SK-MEL-5 (cell line): ENCODE measurements at places on chromosomes 7 and 10.

DNA sequence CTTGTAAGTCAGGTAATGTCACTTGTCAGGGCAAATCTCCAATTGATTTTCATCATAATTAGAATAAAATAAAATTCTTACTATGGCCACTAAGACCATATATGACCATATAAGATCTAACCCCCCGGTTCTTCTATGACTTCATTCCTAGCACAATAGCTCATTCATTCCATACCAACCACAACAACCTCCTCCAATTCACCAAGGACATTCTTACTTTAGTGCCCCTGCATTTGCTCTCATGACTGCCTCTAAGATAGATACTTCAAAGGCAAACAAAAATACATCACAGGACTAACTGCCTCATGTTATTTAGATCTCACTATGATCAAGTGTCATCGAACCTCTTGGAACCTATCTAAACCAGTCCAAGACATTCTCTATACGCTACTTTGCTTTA lies 90.8 kb downstream of the SNX13 start:
- peak; percentile 74 for DNase-seq

DNA sequence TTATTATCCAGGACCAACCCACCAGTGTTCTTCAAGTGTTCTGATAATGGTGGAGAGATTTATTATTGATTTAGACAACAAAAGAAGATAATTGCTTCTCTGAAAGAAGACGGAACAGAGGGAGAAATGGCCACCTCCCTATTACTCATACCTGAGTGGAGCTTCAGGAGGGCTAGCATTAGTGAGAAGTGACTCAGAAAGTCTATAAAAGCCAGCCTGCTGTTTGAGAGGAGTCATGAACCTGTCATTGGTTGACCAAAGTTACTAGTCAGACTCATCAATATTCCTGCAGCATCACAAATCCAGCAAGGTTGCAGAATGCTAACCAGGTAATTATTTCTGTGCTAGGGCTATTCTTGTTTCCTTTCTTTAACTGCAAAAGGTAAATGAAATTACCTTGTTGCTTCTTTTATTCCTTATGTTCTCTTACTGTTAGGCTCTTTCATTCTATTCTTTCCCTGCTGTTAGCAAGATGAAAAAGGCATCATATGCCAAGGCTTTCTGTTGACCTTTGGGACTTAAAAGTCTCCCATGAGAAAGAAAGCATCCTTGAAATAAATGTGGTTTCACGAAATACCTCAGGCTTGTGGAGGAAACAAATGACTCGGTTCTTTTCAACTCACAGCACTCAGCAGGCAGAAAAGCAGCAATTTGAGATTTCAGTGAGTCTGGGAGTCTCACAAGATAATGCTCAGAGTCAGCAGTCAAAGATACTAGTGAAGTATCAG lies 256.4 kb upstream of the PHYHIPL start:
- peak; percentile 86 for DNase-seq

DNA sequence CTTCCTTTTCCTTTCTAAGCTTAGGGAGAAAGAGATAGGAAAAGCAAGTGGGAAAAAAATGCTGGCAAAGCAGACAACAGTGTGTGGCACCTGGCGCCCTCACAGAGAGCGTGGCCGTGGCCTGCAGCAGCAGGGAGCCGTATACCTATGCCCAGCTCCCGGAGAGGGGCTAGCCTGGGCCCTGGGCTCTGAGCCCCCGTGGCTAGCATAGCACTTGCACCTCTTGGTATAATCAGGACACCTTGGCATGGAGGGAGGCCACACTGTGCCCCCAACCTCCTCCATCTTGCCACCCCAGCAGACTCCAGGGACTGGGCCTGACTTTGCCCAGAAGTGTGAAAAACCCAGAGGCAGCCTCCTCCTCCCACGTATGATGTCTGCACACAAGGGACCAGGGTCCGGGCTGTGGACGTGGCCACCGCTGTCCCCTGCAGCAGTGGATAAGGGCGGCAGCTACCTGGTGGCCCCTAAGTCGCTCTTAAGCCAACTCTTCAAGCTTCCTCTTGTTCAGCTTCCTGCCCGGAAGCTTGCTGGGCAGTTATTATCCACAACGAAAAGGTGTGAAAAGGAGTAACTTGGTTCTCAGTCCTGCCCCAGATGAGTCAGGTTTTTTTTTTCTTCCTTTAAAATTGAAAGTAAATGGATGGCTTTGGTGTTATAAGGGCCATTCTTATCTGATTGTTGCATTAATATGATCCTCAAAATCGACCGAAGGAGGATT lies 249.1 kb upstream of the PITRM1 start:
- no peak for DNase-seq

DNA sequence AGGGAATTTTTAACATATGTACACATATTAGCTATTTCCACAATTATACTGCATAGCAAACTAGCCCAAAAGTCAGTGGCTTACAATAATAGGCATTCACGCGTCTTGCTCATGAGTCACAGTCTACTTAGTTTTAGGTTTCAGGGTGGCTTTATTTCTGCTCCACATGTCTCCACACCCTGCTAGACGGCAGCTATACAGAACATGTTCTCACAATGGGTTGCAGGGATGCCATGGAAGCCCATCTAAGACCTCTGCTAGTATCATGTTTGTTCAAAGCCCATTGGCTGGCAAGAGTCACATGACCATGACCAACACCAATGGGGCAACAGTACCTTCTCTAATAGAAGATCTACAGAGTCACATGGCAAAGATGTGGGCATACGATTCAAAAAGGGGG lies 96.3 kb upstream of the NEBL start:
- DNase-seq: no peak

- DNase-seq: no peak
These were observed 372.6 kb downstream of the GRID1 start for GRCh38 chr10:85993840-85994507.

- DNase-seq: no peak
These were observed 188.9 kb downstream of the ARHGAP12 start for GRCh38 chr10:31739711-31740110.

DNA sequence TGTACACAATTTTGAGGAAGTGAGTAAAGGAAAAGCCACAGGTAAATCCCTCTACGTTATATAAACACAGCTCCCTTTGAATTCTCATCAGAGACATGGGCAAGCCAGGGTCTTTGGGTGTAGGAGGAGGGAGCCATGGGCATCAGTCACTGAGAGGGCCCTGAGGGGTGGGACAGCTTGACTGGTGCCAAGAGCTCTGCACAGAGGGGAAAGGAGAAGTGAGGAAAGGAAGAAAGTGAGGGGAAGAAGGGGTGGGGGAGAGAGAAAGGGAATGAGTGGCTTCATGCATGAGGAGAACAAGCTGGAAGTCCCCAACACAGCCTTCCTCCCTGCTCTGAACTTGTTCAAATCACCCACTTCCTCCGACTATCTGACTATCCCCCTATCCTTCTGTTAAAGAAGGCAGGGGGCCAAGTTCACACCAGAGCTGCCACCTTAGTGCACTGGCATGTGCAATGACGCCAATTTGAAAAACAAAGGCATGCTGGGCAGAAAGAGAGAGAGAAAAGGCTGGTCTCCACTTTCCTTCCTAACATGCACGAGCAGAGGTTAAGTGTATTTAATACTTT lies 16.4 kb upstream of the RNF148 start:
- no peak for DNase-seq

DNA sequence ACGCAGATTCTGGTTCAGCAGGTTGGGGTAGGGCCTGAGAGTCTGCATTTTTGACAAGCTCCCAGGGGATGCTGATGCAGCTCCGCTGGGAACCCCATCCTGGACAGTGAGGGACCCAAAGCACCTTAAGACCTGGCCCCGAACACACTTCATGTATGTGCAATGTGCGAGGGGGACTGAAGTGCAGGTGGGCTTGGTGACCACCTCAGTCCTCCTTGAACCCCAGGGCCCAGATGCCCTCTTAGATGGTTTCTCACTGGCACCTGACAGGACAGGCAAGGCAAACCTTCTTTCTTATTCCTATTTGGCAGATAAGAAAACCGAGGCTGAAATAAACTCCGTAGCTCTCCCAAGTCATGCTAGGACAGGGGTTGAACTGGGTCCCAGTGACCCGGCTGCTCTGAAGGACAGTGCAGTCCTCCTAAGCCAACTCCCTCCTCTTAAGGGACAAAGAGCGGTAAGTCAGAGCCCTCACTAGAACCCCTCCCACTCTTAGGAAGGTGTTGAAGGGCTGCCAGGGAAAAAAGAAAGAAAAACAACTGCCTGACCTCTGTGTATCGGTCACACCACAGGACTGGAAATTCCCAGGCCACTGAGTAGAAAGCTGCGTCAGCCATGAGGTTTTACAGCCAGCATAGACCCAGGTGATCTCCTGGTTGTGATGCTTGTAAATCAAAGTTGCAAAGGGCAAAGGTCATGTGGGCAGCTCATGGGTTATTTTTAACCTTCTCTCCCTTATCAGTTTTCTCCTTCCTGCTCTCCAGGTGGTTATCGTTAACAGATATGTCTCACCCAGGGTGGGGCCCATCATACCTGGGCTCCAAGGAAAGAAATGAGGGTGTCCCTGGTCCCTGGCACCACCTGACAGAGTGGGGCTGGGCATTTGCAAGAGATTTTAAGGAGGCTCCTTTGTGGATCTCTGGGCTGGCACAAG lies 90.9 kb upstream of the SMNDC1 start:
- DNase-seq: no peak

GRCh38 chr10:124091646-124092249 lies 1.6 kb downstream of the CHST15 start:
- no peak for DNase-seq

DNA sequence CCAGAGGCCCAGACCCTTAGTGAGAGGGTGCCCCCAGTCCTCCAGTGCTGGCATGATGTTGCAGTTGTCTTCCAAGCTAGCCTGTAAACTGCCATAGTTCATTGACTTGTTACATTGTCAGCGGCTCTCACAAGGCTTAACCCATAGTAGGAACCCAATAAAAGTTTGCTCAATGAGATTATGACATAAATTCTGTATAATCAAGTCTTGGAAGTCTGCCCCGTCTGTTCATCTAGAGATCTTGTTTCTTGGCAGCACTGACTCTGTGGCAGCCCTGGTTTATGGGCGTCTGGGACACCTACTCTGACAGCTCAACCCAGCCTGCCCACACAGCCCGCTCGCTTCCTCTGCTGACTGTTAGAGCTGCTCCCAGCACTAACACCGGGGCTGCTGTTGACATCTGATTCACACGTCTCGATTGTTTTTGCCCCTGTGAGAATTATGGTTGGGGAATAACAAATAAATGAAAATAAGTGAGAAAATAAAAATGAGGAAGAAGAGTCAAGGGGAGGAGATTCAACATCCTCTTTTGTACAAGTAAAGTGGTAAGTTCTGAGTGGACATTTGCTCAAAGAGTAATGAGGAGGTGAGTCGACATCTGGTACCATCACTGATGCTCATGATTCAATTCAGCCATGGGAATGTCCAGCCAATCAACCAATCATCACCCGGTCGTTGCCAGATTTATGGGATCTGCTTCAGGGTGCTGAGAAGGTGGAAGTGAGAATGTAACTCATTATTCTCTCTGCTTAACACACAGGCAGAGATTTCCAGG lies 160.8 kb downstream of the SPAG6 start:
- no peak for DNase-seq

GRCh38 chr10:131266936-131267813 lies 44.3 kb downstream of the TCERG1L start:
- no peak for DNase-seq

DNA sequence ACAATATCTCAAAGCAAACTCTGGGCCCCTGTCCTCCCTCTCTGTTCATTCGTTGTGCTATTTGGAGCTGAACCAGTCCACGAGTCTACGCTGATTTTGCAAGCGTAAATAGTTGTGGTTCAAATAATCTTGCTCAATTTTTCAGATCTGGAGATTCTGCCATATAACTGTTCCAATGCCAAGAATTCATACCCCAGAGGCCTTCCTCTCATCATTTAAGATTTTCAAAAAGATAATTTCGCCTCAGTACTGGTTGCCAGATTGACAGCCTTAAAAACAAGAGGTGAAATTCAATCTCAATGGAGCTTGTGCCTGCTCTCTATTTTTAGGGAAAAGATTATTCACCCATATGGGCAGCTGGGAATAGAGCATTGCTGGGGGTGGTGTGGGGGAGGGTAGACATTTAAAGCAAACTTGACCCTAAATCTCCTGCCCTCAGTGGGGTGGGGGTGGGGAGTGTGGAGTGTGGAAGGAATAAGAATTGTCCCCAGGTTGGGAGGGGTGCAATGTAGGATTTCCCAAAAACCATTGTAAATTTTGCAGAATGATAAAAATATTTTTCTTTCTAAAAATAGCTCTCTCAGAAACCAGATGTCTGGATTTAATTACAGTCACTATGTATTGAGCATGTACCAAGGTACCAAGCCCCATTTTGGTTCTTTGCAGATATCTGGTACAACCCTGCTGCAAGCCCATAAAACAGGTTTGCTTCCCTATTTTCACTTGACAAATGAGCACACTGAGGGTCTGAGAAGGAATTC lies 104.7 kb upstream of the EEPD1 start:
- DNase-seq: peak; percentile 70

- DNase-seq: no peak
These were observed 128.5 kb upstream of the PRR15 start for GRCh38 chr7:29435167-29435566.

- DNase-seq: no peak
These were observed 173.4 kb downstream of the SORCS1 start for GRCh38 chr10:106991091-106991490.

DNA sequence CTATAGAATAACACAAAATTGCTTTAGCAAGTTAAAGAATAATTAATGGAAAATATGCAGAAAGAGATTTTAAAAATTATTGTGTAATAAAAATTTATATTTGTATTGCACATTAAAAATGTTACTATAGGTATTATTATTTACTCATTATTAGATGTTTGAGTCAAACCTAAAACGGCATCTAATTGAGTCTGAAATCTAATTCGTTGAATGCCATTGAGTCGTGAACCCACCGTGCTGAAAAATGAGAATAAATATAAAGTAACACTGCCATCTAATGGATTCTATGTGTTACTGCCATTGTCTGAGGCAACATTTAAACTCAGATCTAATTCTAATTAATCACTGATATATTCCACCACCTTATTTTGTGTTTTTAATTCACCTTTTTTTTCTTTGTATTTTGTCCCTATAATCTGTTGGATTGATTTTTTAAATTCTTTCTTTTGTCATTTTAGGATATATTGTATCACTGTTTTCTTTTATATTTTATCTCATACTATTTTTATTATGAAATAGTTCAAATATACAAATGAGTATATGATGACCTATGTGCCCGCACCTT lies 62.2 kb downstream of the SAMD9 start:
- DNase-seq: peak; percentile 75

- DNase-seq: no peak
These were observed 30.6 kb downstream of the KMT2E start for GRCh38 chr7:105044449-105045070.

GRCh38 chr10:84583501-84583900 lies 255.1 kb downstream of the CCSER2 start:
- no peak for DNase-seq

GRCh38 chr7:14340393-14341074 lies 351.1 kb upstream of the ETV1 start:
- DNase-seq: no peak

GRCh38 chr7:107563081-107563774 lies 492 bp downstream of the COG5 start:
- DNase-seq: no peak

- DNase-seq: no peak
These were observed 546.9 kb downstream of the KCNMA1 start for GRCh38 chr10:77090381-77091356.

- no peak for DNase-seq
These were observed 60.2 kb downstream of the CHST15 start for GRCh38 chr10:124032971-124033886.

GRCh38 chr10:78916227-78916626 lies 152.5 kb upstream of the ZMIZ1 start:
- no peak for DNase-seq

GRCh38 chr7:107659666-107660065 lies 962 bp upstream of the SLC26A4 start:
- no peak for DNase-seq
